Stimulated activated naive CD4-positive, alpha-beta T cell (primary cell): ENCODE measurements at places on chromosomes 12 and 14.

GRCh38 chr14:57870686-57871457, 5.0 kb upstream of the SLC35F4 start:
- no peak for DNase-seq

DNA sequence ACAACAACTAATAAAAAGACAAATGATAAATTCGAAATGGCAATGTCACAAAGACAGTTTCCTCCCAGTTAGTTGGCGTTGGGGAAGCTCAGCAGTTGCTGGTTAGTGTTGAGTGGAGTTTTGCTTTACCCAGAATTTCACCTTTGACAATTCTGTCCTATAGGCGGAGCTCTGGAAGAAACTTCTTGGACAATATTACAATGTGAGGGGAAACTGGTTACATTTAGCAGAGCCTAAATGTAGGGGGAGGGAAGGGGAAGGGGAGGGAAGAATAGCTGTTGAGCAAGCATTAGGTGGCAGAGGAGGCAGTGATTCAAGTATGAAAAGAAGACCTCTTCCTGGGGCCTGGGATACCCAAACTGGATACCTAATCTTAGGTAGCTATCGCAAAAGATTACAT, 51.4 kb downstream of the BDKRB1 start:
- DNase-seq, result no peak

DNA sequence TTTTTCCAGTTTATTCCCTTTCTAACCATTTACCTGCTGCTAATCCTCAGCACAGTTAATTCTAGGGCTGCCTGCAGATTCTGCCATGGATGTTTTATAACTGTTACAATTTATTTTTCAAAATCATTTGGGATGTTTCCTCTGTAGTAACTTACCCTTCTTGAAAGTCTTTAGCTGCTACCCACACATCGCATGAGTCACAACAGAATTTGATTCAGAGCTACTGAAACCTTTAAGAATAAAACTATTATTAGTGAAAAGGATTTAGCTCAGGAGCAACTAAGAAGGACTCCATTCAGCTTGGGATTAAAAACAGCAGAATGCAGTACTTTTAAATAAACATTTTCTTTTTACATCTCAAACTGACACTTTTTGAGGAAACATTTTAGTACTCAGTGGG, 41.7 kb upstream of the RGS6 start:
- no peak for DNase-seq

- DNase-seq, result no peak
These were observed 320.2 kb upstream of the USP15 start for GRCh38 chr12:61939977-61940376.

GRCh38 chr12:57614948-57615500, 3.8 kb downstream of the ARHGEF25 start:
- DNase-seq, result no peak

GRCh38 chr12:49943625-49943960, 6.9 kb upstream of the AQP2 start:
- DNase-seq, result no peak

- DNase-seq, result no peak
These were observed 72.3 kb downstream of the SRGAP1 start for GRCh38 chr12:63916561-63917476.

DNA sequence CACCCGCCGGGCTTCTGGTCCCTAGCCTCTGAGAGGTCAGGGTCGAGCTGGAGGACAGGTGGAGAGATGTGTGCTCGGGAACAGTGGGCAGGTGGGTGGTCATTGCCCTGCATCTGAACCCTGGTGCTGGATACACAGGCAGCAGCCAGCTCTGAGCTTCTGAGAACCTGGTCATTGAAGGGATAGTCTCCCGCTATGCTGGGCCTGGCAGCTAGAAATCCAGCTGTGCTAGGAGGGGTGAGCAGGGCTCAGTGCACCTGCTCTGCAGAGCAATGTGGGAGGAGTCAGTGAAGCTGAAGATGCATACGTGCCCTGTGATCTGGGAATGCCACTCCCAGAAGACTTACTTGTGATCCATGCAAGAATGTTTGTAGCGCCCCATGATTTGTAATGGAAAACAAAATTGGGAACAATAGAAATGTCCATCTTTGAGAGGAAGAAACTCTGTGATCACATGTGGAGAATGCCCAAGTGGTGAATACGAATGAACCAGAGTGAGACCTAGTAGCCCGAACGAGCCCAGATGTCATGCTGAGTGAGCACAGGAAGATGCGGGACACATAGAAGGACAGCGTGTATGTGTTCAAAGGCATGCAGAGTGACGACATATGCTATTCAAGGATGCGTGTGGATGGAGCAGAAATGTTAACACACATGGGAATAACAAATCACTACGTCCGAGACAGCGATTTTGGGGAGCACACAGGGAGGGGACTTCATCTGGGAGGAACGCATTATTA, 63.4 kb downstream of the AACS start:
- no peak for DNase-seq

- DNase-seq, result no peak
These were observed 15.5 kb upstream of the SSPN start for GRCh38 chr12:26179826-26180225.

DNA sequence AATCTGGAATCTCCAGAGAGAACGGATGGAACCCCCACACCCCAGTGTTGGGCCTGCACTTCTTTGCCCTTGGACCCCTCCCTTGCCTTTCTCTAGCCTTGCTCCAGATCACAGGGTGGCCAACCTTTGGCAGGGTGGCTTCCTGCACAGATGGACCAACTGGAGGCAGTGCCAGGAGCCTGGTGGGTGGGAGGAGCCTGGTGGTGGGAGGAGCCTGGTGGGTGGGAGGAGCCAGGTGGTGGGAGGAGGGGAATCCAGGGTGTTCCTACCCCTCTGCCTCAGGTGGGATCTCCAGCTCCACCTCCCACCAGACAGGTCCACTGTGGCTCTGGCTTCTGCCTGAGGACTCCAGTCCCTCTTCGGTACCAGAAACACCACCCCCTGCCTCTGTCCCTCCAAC, 15.0 kb upstream of the ORAI1 start:
- DNase-seq, result no peak

GRCh38 chr12:30977537-30978349, 51.2 kb downstream of the TSPAN11 start:
- no peak for DNase-seq

DNA sequence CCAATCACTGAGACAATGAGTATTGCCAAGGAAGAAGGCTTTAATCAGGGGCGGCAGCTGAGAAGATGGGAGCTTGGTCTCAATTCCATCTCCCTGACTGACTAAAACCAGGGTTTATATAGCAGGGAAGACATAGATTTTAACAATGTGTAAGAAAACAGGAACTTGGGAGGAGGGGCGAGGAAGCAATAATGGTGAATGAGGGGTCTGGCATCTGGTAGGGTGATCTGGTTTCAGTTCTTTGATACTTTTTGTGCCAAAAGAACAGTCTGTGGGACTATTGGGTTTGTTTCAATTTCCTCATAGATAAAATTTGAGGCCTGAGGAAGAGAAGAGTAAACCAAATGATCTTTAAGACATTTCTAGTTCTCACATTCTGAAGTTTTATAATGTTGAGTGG, 49.2 kb downstream of the FUT8 start:
- DNase-seq, result no peak

GRCh38 chr12:99997806-99998205, 13.1 kb upstream of the ANKS1B start:
- no peak for DNase-seq

- no peak for DNase-seq
These were observed 206.0 kb upstream of the MYL2 start for GRCh38 chr12:111126331-111126730.

DNA sequence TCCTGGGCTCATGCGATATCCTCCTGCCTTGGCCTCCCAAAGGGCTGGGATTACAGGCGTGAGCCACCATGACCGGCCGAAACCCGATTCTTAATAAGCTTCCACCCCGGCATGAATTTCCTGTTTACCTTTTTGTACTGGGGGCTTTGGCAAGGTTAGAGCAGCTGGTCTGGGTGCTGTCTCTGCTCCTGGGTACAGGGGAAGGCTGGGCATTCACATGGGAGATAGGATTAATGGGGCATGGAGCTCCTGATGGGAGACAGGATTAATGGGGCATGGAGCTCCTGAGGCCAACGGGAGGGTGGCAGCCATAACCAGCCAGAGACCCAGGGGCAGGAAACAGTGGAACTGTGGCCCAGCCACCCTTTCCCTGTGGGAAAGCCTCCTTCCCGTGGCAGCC, 69.5 kb upstream of the DICER1 start:
- no peak for DNase-seq
